ENCODE measurements at places on chromosomes 6 and 20.
A peak's percentile ranks its signal among the peaks of the same experiment; 100 is the strongest.

GRCh38 chr6:78251931-78252330 lies 599.1 kb downstream of the MEI4 start:
- no peak for DNase-seq

DNA sequence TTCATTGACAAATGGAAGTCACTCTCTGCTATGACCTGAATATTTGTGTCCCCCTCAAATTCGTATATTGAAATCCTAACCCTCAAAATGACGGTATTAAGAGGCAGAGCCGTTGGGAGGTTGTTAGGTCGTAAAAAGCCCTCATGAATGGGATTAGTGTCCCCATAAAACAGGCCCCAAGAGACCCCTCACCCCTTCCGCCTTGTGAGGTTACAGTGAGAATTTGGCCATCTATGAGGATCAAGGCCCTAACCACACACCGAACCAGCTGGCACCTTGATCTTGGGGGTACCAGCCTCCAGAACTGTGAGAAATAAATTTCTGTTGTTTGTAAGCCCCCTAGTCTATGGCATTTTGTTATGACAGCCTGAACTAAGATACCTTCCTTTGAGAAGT lies 52.5 kb upstream of the SLC22A16 start:
- DNase-seq: no peak

DNA sequence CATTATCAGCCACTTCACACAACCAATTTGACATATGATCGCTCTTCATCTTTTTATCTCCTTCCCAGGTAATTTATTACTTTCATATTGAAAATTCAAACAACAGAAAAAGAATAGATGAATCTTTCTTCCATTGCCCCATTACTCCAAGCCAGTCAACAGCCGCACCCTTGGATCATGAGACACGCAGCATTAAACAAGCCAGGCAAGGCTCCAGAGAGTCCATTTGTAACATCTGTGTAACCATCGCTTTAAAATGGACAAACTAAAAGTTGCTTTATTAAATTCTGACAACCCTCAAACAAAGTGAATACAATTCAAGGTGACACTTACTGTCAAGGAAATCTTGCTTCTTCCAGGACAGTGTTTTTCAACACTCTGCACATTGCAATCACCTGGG lies 200.3 kb downstream of the EPM2A start:
- DNase-seq: peak; percentile 79

DNA sequence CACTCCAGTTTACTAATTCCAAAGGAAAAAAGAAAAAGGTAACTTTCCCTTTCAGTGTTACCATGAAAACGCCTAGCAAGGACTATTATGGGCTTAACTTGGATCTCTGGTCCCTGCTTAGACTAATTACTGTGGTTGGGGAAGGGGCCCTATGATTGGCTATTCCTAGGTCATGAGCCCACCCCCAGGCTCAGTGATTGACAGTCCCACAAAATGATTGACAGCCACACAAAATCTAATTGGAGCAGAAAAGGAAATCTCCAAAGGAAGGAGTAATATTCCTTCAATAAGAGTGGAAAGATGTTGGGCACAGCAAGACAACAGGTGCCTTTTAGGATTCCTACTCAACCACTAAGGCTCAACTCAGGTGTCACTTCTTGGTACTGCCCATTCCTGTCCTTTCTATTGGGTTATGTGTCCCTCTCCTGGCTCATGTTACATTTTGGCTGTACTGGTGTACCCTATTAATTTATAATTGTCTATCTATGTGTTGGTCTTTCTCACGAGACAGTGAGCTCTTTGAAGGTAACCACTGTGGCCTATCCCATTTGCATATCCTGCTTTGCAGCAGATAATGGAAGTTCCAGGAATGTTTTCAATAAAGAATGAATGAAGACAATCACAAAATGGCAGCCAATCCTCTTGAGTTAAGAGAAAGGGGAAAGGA lies 5.5 kb upstream of the UTRN start:
- no peak for DNase-seq

GRCh38 chr6:43671011-43671800 lies 16.4 kb downstream of the MRPS18A start:
- no peak for DNase-seq

- DNase-seq: peak; percentile 44
Measured at GRCh38 chr6:3456395-3456897, 404 bp downstream of the SLC22A23 start.

DNA sequence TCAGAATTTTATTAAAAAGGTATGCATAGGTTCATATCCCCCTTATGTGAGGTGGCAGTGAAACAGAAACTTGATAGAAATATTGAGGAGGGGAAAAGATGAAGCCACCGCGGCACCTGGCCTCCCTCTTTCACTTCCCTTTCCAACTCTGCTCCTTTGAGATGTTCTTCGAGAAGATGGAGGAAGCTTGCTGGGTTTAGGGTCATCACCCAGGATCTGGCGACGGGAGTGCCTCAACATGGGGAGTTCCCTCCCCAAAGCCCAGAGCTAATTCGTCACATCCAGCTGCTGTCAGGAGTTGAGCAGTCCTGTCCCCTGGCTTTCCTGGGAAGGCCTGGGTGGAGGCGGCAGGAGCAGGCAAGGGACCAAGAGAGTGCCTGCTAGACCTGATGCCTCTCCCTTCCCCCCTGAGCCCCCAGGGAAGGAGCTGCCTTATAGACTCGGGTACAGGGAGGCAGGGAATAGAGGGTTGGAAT lies 29.1 kb downstream of the RREB1 start:
- DNase-seq: no peak

DNA sequence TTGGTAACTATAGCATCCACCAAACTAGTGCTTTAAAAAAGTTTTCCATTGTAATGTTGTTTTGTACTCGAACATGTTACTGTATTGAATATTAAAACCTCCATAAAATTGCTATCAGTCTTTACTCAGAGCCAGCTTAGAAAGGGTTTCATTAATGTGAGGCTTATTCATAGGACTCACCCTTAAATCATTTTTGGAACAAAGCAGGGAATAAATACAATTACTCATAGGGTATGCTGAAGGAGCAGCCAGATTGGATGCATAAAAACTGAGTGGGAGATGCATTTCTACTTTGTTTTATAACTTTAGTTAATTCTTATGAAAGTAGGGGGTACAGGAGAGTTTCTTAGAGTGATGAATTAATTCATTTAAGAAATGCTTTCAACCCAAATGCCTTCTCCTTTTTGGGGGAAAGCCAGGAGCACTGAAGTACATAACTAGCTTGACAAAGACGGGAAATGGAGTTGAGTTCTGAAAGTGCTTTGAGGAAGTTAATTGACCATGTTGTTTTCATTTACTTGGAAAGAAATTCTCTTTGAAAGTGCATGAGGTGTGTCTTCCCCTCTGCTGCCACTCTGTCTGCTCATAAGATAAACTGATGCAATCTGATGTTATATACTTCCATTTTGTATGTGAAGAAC lies 90.3 kb downstream of the RNF144B start:
- no peak for DNase-seq

DNA sequence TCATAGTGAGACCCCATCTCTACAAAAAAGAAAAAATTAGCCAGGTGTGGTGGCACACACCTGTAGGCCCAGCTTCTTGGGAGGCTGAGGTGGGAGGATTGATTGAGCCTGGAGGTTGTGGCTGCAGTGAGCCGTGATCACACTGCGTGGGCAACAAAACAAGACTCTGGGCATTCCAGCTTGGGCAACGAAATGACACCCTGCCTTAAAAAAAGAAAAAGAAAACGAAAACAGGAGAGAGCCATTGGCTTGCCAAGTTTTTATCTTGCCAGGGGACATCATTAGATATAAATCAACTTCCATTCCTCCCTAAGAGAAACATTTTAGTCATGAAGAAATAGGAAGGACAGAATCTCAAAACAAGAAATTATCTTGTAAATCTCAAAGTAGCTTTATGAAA lies 109.5 kb downstream of the MAP3K7 start:
- no peak for DNase-seq

DNA sequence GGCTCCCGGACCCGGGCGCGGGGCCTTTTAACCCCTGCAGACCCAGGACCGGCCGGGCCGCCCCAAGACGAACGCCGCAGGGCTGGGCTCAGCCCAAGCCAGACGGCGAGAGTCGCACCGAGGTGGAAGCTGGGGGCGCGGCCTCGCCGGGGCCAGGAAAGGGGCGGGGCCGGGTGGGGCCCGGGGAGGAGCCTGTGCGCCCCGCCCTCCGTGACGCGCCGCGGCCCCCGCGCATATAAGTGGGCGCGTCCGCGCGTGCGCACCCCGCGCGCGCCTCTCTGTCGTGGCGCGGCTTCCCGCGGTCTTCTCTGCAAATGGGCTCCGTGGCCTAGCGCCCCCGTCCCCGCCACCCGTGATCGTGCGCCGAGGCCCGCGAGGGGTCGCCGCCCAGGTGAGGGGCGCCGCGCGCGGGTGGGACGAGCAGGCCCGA lies at the start of gene PPDPF:
PPDPF (plus strand) TSS at position 262 of the 430 bp plus-strand sequence. CDS start 544 bp downstream, outside the sequence.
- peak; percentile 90 for DNase-seq

GRCh38 chr20:39605908-39606307 lies 643.8 kb downstream of the DHX35 start:
- DNase-seq: no peak

GRCh38 chr6:158631678-158632537 lies 12.6 kb downstream of the DYNLT1 start:
- DNase-seq: no peak

- peak; percentile 96 for DNase-seq
Measured at GRCh38 chr20:63894358-63895201, at the start of gene DNAJC5. DNAJC5 (plus strand) TSS chr20:63895126; CDS start chr20:63928346, 33,220 bp downstream.

- DNase-seq: no peak
Measured at GRCh38 chr6:143802833-143803565, 40.1 kb upstream of the LTV1 start.

- no peak for DNase-seq
Measured at GRCh38 chr20:39164642-39165041, 202.5 kb downstream of the DHX35 start.

GRCh38 chr6:87473419-87473903 lies 687 bp downstream of the SLC35A1 start:
- DNase-seq: no peak

DNA sequence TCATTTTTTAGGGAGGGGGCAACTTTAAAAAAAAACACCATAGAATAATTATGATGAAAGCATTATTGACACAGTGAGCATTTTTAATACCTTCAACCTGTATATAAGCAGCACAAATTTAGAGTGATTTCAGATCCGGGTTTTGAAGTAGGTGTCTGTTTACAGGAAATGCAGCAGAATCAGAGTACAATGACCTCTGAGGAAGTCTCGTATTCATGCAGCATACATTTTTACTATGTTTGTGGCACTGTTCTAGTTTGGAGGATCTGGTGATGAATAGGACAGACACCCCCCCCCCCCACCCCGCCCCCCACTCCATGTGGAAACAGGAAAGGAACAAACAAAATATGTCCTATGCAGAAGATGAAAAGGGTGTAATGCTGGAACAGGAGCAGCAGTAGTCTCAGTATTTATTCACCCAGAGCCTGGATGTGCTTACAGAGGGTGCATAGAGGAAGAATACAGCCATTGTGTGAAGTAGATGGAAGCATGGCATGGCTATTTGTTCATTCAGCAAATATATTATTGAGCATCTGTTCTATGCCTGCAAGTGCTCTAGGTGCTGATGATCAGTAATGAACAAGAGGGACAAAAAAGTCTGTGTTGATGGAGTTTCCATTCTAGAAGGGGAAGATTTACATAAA lies 19.7 kb downstream of the VAPB start:
- DNase-seq: no peak

- DNase-seq: no peak
Measured at GRCh38 chr6:31202259-31203166, 32.0 kb upstream of the POU5F1 start.

DNA sequence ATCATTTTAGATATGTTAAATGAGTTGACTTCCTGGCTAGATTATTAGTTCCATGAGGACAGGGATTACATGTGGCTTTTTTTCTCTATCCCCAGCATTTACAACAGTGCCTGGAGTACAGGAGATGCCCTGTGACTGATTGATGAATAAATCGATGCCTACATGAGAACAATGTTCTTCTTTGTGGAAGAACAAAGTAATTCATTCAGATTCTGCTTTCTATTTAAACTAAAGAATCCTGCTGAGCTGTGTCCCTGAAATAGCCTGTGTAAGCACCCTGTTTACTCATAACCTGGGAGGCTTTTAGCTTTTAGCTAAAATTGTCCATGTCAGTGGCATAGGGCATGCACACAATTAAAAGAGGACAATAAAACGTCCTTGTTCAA lies 125.1 kb upstream of the BTBD3 start:
- DNase-seq: no peak

Data from NCI-H1417 (cell line).